ENCODE measurements at places on chromosomes 11 and 22.

- no peak for DNase-seq
These were observed 49.0 kb downstream of the RPUSD4 start for GRCh38 chr11:126162306-126163030.

- no peak for DNase-seq
These were observed 23.6 kb upstream of the PDE2A start for GRCh38 chr11:72697814-72698213.

DNA sequence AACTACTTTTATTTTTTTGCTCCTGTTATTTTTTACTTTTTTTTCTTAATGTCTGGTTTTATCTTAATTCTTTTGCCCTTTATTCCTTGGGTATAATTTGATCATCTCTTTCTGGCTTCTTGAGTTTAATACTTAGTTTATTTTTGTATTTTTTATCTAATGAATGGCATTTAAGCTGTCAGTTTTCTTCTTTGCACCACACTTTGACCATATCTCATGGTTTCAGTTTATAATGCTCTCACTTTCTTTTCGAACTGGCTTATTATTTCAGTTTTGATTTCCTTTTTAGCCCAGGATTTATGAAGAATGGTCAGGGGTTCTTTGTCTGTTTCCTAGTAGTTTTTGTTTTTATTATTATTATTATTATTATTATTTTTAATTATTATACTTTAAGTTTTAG is 48.3 kb downstream of the QSER1 start:
- no peak for DNase-seq

- DNase-seq, result peak; percentile 53
These were observed 2.2 kb downstream of the RNF185 start for GRCh38 chr22:31162015-31162765.
